Naive thymus-derived CD4-positive, alpha-beta T cell (primary cell): ENCODE measurements at places on chromosomes 5 and 9. TPM values are rescaled to one million over a fixed set of nuclear protein-coding genes. Genes with fewer than 3 reads are reported as not detected.

GRCh38 chr9:133701981-133702797, 36.0 kb downstream of the SARDH start:
- peak; percentile 80 for DNase-seq

GRCh38 chr9:92406477-92406876, 2.1 kb upstream of the OGN start:
- peak; percentile 41 for DNase-seq

DNA sequence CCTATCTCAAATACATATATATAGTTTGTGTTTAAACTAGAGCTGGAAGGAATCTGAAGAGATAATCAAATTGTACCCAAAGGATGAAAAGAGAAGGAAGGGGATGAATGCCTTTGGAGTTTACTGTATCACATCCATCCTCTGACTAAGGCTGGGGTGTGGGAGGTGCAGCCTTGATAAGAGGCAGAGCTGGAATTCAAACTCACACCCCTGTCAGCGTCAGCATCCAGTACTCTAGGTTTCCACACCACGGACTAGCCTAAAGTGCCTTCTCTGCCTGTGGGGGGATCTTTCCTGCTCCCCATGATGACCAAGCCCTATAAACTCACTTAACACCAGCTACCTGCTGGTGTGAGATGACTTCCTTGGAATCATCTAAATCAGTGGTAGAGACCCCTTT, 48.1 kb downstream of the EPB41L4B start:
- DNase-seq = no peak

FOXD4 gene
- 0.09 TPM for polyA plus RNA-seq

TPM2 gene
- polyA plus RNA-seq = not detected

- no peak for DNase-seq
These were observed 18.4 kb upstream of the DENND1A start for GRCh38 chr9:123948286-123948685.

EPB41L4A gene
- 0.59 TPM for polyA plus RNA-seq

CDC20B gene
- polyA plus RNA-seq = not detected

SH3PXD2B gene
- polyA plus RNA-seq = 0.21 TPM

CMYA5 gene
- polyA plus RNA-seq = not detected

DNA sequence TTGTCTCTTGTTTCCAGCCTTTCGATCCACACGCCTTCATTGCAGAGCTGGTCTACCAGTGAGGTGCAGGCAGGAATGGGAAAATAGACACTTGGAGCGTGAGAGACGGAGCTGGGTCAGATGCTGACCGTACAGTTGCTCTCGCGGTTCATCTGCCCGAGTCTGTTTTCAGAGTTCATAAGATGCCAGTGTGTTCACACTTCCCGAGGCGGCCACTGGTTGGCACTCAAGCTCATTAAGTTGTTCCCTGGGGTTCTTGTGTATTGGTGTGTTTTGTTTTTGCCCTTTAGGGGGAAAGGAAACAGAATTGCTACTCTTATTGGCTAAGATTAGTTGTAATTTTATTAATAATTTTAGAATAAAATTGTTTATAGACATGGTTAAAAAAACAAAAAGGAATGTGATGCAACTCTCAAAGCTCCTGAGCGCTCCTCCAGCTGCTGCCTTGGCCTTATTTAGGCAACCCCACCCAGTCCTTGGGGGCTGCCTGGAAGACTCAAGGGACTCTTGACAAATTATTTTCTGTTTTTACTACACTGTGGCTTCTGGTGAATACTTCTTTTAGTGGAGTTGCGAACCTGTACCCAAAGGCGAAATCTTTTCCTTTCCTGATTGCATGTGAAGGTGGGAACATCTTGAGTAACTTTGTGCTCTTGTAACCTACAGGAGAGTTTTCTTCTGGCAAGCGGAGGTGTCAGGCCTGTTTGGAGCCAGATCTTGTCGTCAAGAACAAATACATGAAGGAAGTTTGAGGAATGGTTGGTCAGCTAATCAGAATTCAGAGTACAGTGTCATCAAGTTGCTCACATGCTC, 146.1 kb downstream of the MAST4 start:
- DNase-seq = no peak

DNA sequence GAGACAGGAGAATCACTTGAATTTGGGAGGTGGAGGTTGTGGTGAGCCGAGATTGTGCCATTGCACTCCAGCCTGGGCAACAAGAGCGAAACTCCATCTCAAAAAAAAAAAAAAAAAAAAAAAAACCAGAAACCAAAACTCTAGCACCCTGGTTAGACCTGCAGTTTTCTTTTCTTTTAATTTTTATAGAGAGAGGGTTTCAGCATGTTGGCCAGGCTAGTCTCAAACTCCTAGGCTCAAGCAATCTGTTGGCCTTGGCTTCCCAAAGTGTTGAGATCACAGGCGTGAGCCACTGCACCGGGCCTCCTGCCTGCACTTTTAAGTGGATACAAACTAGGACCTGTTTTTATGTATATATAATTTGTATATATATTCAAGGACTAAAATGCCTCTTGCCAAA, 12.9 kb upstream of the MTMR12 start:
- DNase-seq = no peak

SMIM33 gene
- polyA plus RNA-seq = 0.64 TPM

- DNase-seq = no peak
These were observed at the start of gene CFAP90 for GRCh38 chr5:7850395-7851239. CFAP90 (minus strand) TSS chr5:7851133; CDS start chr5:7851021, 112 bp downstream.

DNA sequence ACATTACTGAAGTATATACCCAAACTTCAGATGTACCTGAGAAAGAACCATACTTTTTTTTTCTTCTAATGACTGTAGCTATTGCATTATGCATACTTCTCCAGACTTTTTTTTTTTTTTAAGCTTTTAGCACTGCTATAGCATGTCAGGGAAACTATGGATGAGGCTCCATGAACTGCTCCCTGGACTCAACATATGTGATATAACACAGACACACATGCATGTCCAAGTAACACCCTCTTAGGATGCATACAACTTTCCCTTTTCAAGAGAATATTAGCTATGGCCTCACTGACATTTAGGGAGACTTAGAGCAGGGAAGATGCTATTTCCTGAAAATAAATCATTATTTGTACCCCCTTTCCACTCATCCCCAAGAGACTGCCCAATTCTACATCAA, 499 bp upstream of the ASPN start:
- DNase-seq = no peak

DNA sequence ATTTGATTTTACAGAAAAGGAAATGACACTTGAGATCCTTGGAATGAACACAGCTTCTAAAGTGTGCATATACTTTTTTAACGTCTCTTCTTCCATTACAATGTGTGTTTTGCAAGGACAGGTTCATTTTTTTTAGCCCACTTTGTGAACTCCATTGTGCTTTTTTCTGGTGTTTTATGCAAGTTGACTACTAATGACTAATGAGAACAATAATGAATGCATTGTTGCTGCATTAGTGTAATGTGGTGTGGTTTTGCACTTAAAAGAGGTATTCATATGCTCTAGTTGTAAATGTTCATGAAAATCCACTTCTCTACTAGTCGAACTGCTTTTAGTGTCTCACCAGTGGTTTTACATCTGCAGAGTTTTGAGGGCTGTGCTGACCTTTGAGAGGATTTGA, 93.6 kb downstream of the UHRF2 start:
- no peak for DNase-seq

GRCh38 chr9:14320271-14321181, 6.6 kb upstream of the NFIB start:
- DNase-seq = no peak

GRCh38 chr9:132239999-132240840, 78.4 kb downstream of the NTNG2 start:
- DNase-seq = no peak

DOLK gene
- polyA plus RNA-seq = 7.6 TPM
